ENCODE measurements at places on chromosomes 6 and 20.

DNA sequence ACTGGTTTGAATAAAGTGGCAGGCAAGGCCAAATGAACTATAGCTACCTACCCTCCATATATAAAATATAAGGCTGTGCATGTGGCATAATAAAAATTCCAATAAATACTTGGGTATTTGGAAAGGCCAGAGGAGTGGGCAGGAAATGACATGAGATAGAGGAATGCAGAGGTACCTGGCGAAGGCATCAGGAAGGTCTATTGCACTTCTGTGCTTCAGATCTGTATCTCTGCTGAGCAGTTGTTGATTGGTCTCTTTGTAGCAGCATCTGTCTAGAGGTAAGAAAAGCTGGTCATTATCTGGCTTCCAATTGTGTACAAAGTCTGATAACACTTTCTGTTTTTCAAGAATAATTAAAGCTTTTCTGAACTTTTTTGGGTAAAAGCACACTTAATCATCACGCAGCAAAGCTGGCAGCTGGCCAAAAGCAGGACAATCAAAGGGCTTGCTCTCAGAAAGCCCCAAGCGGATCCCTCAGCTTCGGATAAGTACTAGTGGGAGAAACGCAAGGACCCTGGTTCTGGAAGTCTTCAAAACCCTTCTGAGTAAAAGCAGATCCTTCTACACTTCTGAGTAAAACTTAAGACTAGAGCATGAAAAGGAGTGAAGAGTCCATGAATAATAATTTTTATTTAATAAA, 120.1 kb upstream of the TCF21 start:
- DNase-seq = no peak

DNA sequence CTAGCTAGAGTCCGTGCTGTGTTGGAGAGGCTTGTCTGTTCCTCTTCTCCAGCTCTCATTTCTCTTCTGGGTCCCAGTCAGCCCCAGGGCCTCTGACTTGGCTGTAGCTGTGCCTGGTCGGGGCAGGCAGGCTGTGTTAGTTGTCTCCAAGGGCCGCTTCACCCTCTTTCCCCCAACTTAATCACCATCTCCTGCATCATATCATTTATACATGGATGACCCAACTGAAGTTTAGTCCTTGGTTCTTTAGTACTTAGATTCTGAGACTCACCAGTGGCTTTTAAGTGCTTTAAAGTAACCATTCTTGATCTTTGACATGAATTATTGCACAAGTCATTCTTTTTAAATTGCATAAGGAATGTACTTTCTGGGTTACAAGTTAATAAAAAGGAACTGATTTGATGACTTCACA, 127.3 kb downstream of the RTN4IP1 start:
- no peak for DNase-seq

- DNase-seq = no peak
Observed at GRCh38 chr20:34797012-34797995, 28.1 kb downstream of the NCOA6 start.

- DNase-seq = no peak
Observed at GRCh38 chr6:32627831-32628230, 9.4 kb upstream of the HLA-DQA1 start.

GRCh38 chr20:37945091-37945547, 42.2 kb downstream of the VSTM2L start:
- no peak for DNase-seq

GRCh38 chr6:116057766-116058165, 2.9 kb downstream of the FRK start:
- DNase-seq = no peak

GRCh38 chr6:144364782-144365181, 79.6 kb downstream of the UTRN start:
- DNase-seq = no peak

- no peak for DNase-seq
Observed at GRCh38 chr6:139239064-139239463, 52.7 kb downstream of the TXLNB start.

GRCh38 chr6:147467886-147468285, 40.6 kb upstream of the SAMD5 start:
- no peak for DNase-seq

GRCh38 chr6:146850238-146850896, 251.6 kb downstream of the ADGB start:
- DNase-seq = no peak

DNA sequence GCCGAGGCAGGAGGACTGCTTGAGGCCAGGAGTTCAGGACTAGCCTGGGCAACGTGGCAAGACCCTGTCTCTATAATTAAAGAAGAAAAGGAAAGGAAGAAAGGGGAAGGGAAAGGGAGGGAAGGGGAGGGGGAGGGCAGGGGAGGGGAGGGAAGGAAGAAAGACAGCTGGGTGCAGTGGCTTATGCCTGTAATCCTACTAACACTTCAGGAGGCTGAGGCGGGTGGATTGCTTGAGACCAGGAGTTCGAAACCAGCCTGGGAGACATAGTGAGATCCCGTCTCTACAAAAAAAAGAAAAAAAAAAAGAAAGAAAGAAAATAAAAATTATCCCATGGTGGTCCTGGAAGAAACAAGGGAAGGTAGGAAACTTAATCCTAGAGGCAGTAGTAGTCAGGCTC, 33.5 kb downstream of the BCL2L1 start:
- no peak for DNase-seq

All from activated CD4-positive, CD25-positive, alpha-beta regulatory T cell treated with anti-CD3 and anti-CD28 coated beads, Interleukin-2, amount 50 U/mL, for 72 hours (primary cell).